Activated T-helper 1 cell treated with anti-CD3 and anti-CD28 coated beads, Interleukin-2, amount 50 U/mL, for 16 hours (primary cell): ENCODE measurements at places on chromosomes 2 and 18.

- no peak for DNase-seq
These were observed 245.0 kb downstream of the PTGR3 start for GRCh38 chr18:74963820-74964446.

DNA sequence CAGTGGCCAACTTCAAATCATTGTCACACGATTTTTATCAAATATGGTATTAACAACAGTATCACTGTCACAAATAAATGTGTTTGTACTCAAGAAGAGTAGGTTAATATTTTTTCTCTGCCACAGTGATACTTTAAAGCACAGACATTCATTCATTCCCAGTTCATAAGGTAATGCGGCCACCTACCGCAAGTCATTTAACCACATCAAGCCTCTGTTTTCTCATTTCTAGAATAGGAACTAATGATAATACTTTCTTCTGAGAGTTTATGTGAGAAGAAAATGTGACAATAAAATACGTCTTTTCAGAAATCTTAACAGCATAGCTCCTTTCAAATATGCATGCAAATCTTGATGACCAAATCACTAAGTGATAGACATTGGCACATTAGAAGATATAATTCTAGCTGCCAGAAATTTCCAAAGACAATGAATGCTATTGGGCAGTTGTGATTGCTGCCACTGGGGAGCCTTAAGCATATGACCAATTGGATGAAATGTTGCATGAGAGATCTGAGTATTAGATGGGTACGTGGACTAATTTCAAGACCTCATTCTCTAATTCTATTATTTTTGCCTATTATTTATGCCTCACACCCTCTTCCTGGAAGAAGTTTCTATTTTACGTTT, 430.9 kb downstream of the PID1 start:
- no peak for DNase-seq

GRCh38 chr18:22347606-22348511, 69.9 kb downstream of the CTAGE1 start:
- no peak for DNase-seq

DNA sequence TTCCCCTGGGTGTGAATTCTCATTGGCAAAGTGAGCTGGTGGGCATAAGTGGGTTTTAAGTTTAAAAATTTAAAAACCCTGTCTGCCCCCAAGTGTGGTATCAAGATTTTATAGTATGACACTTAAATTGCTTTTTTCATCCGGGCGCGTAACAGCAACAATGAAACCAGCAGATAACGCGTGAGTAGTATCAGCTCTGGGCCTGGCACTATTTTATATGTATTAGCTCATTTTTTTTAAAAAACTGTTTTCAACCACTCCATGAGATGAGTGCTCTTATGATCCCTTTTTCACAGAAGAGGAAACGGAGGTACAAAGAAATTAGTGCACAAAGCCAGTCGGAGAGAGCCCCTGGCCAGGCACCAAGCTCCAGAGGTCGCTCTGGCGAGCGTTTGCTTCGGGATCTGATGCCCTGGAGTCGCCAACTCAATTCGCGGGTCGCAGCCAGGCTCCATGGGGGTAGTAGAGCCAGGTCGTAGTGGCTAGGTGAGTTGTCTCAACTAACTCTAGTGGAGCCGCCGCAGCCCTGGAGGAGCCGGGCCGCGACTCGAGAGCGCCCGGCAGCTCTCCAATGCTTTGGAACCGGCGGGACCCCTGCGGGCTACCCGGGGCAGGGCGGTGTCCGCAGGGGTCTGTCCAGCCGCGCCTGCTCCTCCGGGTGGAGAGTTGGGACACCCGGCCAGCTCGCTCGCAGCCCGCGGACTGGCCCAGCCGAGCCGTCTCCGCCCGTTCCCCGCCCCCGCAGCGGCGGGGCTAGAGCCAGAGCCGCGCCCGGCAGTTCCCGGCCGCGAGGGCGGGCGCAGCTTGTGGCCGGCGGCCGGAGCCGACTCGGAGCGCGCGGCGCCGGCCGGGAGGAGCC, at the start of gene IL1R1:
TSS of gene IL1R1 (plus strand) at position 777 of the 859 bp plus-strand sequence. CDS start 14,979 bp downstream, outside the sequence.
- DNase-seq = no peak

GRCh38 chr2:10914272-10914693, 2.5 kb downstream of the KCNF1 start:
- no peak for DNase-seq

GRCh38 chr2:34365932-34366331, 766.8 kb upstream of the FAM98A start:
- no peak for DNase-seq

DNA sequence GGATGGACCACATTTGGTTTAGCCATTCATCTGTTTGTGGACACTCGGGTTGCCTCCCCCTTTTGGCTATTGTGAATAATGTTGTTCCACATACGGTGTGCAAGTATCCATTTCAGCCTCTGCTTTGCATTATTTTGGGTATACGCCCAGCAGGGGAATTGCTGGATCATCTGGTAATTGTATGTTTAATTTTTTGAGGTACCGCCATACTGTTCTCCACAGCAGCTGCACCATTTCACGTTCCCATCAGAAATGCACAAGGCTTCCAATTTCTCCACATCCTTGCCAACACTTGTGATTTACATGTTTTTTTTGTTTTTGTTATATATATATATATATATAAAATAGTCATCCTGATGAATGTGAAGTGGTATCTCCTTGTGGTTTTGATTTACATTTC, 54.6 kb upstream of the TWIST2 start:
- no peak for DNase-seq

DNA sequence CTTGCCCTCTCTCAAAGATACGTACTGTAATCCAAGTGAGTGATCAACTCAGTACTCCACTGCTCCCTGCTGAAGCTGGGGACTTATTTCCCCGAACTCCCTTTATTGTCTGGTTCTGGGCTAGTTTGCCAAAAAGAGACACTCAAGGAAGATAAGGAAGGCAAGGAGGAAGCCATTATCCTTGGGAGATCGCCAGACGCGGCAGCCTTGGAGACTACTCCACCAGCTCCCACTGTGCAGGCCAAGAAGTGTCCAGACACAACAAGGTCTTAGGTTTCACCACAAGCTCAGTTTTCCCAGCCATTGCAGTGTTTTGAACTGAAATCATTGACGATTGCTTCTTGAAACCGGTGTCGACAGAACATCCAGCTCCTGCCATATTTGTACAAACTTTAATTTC, 439.6 kb upstream of the UBE2E3 start:
- no peak for DNase-seq

DNA sequence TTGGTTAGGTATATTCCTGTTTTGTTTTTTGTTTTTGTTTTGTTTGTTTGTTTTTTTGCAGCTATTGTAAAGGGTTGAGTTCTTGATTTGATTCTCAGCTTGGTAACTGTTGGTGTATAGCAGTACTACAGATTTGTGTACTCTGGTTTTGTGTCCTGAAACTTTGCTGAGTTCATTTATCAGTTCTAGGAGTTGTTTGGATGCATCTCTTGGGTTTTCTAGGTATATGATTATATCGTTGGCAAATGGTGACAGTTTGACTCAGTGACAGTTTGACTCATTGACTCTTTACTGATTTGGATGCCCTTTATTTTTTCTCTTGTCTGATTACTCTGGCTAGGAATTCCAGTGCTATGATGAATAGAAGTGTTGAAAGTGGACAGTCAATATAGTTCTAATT, 53.7 kb downstream of the APLF start:
- DNase-seq = no peak

GRCh38 chr18:3626929-3627458, 177.0 kb downstream of the TGIF1 start:
- DNase-seq = no peak

- no peak for DNase-seq
These were observed 15.6 kb upstream of the PPM1B start for GRCh38 chr2:44152865-44153669.

DNA sequence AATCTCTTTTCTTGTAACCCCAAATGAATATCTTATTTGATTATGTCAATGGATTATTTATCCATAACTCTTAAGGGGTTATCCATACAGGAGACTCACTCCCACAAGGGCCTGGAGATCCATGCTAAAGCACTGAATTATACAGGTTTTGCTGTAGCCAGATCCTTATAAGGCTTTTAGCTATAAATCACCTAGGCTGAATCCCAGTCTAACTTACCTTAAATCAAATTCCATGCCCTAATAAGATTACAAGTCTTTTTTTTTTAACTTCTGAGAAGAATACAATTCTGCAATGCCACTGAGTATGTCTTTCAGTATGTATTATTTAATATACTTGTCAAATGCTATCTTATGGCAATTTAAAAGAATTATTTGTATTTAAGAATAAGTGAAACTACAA, 340.5 kb downstream of the NBAS start:
- DNase-seq = no peak

GRCh38 chr2:67214585-67215185, 182.4 kb upstream of the ETAA1 start:
- DNase-seq = no peak

DNA sequence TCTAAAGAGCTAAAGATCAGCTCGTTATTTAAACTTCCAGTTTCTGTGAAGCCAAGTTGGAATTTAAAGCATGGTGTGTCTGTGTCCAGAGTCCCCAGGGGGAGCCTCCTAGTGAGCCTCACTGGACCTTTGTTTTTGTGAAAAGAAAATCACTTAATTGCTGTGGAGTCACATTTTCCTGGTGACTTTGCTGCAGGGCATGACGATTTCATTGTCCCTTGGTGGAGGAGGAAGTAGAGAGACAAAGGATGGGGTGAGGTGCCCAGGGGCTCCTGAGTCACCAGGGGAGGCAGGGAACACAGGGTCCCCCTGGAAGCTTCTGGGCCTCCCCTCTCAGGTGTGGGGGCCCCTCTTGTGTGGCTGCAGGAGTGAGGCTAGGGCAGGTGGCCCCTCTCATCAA, 19.7 kb downstream of the ATP6V1C2 start:
- no peak for DNase-seq

GRCh38 chr18:830315-830901, 18.4 kb upstream of the YES1 start:
- DNase-seq = no peak

DNA sequence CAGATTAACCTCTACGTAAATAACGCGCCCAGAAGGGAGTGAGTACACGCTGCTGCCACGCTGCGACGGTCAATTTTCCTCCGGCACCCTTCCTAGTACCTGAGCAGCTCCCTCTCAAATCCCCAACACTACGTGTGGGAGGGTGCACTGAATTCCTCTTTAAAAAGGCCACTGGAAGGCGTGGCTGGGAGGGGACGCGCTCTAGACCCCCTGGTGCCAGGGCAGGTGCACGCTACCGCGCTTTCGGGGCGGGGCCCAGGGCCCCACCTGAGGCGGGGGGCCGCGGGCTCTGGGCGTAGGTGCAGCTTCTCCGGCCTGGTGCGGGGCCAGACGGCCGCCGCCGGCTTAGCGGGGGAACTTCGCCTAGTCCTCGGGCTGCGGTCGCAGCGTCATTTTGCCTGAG, 668 bp upstream of the ANKRD12 start:
- DNase-seq = no peak

DNA sequence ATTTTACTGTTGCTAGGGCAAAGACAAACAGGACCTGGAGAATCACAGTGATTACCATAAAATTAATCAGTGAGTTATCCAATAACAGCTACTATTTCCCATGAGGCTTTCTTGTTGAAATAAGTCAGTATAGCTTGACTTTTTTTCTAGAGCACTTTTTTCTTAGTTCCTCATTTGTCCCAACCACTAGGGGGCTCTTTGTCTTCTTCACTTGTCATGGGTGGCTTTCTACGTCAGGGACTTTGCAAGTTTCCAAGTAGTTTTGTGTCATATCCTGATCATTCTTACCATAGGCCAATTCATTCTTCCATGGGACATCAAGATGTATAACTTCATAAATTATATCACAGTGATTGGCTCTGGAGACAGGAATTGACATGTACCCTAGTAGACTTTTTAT, 1019.6 kb upstream of the PIK3C3 start:
- no peak for DNase-seq

- no peak for DNase-seq
These were observed 45.4 kb upstream of the EFEMP1 start for GRCh38 chr2:55968941-55969340.

GRCh38 chr2:9153643-9153980, 53.0 kb upstream of the ASAP2 start:
- no peak for DNase-seq

DNA sequence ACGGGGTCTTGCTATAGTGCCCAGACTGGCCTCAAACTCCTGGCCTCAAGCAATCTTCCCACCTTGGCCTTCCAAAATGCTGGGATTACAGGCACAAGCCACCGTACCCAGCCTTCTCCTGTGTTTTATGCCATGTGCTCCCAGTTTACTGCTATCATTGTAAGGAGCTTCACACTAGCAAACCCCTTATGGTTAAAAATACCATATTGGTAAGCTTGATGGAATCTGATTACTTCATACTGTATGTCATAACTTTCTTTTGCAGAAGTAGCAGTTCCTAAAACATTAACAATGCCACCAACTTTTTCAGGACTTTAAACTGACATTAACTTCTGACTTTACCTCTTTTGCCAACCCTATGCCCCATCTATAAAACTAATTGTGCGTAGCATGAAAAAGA, 36.2 kb downstream of the HAT1 start:
- DNase-seq = no peak

GRCh38 chr18:23384778-23385736, 68.0 kb upstream of the RIOK3 start:
- no peak for DNase-seq

GRCh38 chr2:63764630-63765029, 77.1 kb upstream of the UGP2 start:
- no peak for DNase-seq

DNA sequence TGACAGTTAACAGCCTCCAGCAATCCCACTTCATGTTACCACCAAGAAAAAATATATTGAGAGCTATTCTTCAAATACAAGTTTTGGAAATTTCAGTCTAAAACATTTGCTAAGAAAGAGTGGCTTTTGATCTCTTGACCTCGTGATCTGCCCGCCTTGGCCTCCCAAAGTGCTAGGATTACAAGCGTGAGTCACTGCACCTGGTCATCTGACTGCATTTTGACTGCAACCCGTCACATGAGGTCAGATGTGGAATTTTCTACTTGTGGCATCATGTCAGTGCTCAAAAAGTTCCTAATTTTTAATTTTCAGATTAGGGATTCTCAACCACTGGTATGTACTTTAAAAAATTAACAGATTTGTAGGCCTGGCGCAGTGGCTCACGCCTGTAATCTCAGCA, 9.1 kb upstream of the CLK1 start:
- DNase-seq = no peak

GRCh38 chr18:67386032-67386431, 130.5 kb downstream of the DSEL start:
- DNase-seq = no peak

GRCh38 chr2:217555081-217555876, 447.5 kb downstream of the TNS1 start:
- DNase-seq = no peak

DNA sequence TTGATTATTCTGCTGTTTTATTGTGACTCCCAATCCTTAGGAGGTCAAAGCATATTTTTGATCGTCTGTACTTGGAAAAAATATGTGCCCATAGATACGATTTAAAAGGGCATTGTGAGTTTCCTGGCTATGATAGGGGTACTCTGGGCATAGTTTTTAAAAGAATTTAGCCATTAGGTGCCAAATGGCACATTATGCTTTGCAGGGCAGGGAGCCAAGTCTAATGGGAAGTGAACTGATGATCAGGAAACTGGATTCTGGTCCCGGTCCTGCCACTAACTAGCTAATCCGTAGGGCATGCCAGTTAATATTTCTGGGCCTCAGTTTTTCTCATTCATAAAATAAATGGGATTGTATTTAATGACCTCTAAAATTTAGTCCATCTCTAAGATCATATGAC, 189.3 kb downstream of the LTBP1 start:
- DNase-seq = no peak

- DNase-seq = no peak
These were observed 101.9 kb downstream of the BIN1 start for GRCh38 chr2:127004893-127005600.

- no peak for DNase-seq
These were observed 83.5 kb upstream of the CCDC195 start for GRCh38 chr2:224799691-224800090.
